ENCODE measurements at places on chromosomes 2 and 18.

DNA sequence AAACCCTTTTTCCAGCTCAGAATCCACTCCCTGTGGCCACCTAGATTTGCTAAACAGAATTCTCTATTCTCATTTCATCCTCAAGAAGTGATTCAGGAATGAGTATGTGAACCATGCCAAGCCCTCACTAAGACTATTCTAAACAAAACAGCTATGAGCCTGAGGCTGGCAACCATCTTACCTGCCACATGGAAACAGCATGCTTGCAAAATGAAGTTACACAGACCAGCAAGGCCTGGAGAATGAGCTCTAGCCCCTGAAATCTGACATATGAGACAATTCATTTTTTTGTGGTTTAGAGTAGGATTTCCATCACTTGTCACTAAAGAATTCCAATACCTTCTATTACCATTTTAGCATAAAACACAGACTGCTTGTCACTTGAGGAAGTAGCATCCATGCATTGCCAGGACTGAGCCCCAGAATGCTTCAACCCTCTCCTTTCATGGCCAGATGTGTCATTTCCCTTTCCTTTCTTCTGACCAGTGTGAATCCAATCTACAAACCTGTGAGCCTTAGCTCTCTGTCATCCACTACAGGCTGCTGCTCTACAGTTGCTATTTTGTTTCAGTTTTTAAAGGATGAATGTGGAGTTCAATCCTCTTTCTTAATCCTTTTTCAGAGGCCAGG lies 744.3 kb upstream of the ACVR2A start:
- DNase-seq, result peak; percentile 19

DNA sequence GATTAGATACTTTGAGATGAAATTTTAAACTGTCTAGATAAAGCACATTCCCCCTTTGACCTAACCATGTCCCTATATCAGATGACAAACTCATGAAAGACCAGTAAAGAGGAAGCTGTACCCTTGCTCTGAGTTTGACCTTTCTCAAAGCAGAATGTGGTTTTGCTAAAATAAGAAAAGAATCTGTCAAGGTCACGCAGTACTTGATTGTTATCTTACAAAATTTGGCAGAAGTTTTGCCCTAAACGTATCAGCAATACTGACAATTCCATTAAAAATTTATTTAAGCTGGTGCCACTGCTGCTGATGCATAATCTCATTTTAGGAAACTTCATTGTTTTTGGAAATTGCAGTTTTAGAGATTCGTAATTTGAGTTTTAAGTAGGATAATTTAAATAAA lies 31.2 kb upstream of the GALM start:
- no peak for DNase-seq

DNA sequence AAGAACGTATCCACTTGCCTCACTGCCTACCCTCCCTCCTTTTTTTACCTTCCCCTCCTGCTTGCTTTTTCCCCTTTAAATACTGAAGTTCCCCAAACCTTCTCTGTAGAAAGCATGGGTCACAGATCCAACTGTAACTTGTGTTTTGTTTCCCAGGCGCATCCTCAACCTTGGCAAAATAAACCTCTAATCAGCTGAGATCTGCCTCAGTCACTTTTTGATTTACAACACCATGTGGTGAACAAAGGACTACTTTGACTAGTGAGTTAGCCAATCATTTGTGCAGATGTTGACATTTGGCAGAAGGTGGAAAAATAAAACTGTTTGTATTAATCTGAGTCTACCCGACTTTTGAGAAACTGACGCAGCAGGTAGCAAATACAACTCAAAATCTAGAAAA lies 23.3 kb upstream of the MCM6 start:
- peak; percentile 7 for DNase-seq

- DNase-seq, result no peak
Measured at GRCh38 chr2:231573698-231574421, 18.8 kb upstream of the TEX44 start.

- peak; percentile 23 for DNase-seq
Measured at GRCh38 chr18:28003451-28003850, 173.5 kb downstream of the CDH2 start.

DNA sequence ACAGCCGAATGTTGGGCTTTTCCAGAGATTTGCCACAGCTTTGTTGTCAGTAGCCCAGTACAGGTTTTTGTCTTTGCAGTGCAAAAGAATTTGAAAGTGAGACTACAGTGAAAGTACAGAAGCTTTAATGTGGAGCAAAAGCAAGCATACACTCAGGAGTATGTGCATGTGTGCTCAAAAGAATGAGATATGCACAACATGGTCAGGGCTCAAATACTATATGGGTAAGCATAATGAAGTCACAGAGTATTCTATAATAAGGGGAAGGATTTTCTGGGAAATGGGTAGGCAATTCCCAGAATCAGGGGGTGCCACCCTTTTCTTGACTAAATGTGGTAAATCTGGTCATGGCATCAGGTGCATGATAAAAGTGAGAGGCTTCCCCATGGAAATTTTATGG lies 72.1 kb upstream of the SULT1C3 start:
- no peak for DNase-seq

GRCh38 chr18:57003342-57003741 lies 143.5 kb upstream of the BOD1L2 start:
- no peak for DNase-seq

DNA sequence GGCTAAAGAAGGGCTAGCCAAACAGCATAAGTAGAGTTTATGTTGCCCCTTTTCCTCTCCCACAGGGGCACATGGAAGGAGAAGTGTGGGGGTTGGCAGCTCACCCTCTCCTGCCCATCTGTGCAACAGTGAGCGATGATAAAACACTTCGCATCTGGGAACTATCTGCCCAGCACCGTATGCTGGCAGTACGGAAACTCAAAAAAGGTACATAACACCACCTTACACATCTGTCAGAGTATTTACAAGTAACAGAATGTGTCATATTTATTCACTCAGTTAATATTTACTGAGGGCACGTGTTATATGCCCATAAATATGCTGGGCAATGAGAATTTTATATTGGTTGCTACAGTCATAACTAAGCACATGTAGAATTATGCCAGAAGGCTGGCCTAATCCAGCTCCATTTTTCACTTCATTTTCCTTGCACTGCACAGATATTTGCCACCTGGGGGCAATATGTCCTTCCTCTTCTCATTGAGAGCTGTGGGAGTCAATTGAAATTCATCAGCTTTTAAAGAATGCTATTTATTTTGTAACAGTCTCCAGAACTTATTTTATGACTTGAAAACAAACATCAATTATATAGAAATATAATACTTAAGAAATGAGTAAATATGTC lies 150.6 kb downstream of the RTN4 start:
- peak; percentile 51 for DNase-seq

DNA sequence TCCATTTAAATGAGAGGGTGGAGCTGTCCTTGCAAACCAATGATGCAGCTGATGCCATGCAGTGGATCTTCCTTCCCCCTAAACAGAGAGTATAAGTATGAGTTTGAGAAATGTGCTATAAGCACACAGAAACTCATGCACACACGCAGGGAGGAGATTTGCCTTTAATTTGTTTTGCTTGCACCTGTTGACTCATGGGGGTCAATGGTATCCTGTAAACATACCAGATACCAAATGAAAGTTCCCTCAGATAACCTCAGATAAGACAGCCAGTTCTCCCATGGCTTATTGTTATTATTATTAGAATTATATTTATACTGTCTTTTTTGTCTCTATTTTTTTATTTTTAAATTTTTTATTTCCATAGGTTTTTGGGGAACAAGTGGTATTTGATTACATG lies 29.5 kb upstream of the GPR39 start:
- DNase-seq, result no peak

- no peak for DNase-seq
Measured at GRCh38 chr18:12278215-12278671, 24.1 kb downstream of the CIDEA start.

- peak; percentile 59 for DNase-seq
Measured at GRCh38 chr18:76398896-76399612, 96.0 kb downstream of the ZNF516 start.

- DNase-seq, result no peak
Measured at GRCh38 chr2:47893771-47894170, 12.5 kb downstream of the FBXO11 start.

- DNase-seq, result no peak
Measured at GRCh38 chr2:58560531-58560930, 319.4 kb upstream of the FANCL start.

DNA sequence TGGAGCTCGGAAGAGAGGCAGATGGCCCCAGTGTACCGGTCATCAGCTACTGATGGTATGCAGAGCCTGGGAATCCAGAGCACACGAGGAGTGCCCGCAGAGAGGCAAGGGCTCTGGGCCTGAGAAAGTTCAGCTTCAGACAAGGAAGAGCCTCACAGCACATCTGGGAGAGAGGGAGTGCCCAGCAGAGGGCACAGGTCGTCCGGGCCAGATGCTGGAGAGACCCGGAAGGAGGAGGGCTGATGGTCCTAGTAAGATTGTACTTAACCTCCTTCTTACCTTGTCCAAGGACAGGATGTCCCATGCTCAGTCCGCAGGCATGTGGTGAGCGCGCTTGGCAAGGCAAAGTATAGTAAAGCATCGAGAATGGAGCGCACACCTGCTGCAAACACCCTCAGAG lies 24.4 kb upstream of the CHMP1B start:
- no peak for DNase-seq

DNA sequence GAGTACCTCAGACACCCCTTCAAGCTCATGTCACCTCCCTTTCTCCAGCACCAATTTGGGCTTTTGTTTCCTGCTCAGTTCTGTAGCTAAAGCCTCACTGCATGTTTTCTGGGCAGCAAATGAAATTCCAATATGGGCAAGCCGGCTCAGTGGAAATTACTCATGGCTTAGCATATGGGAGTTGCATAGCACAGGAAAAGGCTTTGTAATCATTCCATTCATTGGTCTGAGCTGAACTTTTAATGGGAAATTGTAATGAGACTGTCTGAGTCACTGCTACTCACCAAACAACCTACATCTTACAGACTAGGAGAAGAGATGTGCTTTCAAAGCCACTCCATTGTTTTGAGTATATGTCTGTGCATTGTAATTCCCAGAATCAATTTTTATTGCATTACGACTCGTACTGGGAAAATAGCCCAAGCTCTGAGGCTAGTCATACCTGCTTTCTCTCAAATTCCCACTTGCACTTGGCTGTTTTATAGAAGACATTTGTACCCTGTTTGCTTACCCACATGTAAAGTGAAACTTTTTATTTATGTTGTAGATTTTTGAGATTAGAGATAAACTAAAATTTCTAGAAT lies 139.5 kb upstream of the LRATD1 start:
- DNase-seq, result peak; percentile 77

GRCh38 chr2:54648256-54648655 lies 75.2 kb upstream of the EML6 start:
- no peak for DNase-seq

DNA sequence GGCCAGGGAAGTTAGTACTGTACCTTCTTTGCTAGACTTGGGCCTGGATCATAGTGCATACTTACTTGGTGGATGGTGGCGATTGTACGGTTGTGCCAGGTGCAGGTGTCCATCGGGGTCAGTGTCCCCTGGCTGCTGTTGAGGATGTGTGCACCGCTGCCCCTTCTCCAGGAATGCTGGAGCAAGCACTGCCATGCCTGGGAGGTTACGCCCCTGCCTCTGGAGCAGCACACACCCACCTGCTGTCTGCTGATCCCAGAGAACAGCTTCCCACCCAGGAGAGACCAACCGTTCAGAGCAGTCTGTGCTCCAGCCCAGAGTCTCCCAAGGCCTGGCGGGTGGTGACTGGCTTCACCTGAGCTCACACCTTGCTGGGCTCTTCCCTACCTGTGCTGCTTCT lies 286.8 kb upstream of the HS6ST1 start:
- no peak for DNase-seq

- peak; percentile 23 for DNase-seq
Measured at GRCh38 chr2:164073101-164074074, 337.6 kb upstream of the FIGN start.

DNA sequence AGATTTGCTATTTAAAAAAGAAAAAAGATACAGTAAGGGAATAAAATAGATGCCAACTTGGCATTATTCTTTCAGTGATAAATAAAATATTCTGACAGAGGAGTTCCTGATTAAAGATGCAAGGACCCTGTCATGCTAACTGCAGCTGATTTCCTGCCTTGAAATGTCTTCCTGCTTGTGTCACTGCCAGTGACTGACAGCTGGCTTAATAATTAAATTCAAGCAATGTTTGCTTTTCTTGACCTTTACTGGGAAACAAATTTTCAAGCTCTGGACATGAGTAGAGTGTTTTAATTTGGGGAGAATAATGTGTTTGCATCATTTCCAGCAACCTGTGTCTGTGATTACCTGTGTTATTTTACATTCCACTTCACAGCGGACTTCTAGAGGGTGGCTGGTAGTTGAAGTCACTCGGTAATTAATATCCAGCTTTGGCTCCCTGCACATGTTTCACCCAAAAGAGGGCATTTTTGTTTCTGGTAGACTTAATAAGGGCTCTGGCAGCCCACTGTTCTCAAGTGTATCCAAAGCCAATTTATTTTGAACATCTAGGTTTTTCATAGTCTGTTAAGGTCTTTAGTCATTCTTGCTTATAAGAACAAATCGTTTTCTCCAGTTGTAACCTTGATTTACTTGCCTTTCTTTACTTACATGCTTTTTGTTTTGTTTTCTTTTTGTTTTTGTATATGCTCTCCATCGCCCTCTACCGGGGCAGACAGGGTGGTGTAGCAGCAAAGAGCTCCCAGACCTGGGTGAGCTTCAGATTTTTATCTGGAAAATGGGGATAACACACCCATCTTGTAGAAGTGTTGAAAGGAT lies 48.5 kb upstream of the PROKR1 start:
- DNase-seq, result peak; percentile 23

DNA sequence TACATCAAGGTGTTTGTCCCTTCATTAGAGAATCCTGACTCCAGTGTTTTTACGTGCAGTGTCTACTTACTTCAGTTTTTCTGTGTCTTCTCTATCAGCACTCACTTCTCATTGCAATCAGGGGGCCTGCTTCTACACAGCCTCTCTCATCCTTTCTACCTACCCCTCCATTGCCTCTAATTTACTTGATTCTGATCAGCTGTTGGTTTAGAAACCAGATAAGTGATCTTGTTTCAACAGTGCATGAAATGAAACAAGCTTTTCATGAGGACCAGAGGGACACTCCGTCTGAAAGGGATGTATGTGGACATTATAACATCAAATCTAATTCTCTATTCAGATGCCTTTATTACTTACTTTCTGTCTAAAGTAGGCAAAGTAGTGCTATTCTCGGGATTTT lies 136.9 kb downstream of the PRKCE start:
- no peak for DNase-seq

GRCh38 chr2:131056932-131057287 lies 36.4 kb downstream of the FAM168B start:
- no peak for DNase-seq

DNA sequence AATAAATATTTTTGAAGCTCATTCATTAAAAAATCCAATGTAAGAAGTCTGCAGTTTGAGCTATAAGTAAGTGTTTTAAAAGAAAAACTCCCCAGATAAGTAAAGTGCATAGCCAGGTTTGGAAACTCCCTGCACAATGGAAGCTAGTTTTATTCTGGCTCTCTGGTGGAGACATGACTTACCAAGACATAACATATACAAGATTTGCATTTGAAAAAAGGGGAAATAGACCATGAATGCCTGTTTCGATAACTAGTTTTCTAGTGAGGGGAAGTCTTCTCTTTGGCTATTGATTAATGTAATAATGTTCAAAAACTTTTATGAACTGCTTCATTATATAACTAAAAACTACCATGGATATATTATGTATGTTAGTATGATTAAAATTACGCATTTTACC lies 435.2 kb downstream of the ARHGAP15 start:
- DNase-seq, result no peak

GRCh38 chr2:7437141-7437540 lies 519.9 kb downstream of the RNF144A start:
- DNase-seq, result no peak
